ENCODE measurements at places on chromosomes 16 and 17.

DNA sequence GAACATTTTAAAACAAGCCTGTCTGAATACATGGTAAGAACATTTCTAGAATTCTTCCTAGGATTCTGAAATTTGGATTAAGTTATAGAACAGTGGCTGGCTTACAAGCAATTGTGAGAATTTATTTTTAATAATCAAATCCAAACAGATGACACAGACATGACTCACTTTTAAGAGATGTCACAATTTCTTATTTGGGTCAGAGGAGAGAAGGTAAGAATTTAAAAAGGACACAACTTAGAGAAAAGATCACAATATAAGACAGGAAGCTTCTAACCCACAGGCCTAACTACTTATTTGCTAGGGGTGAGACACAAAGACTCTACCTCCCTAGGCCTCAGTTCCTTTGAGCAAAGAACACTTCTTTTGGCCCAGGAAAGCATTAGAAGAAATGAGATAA is 32.7 kb downstream of the ZZEF1 start:
- no peak for DNase-seq

GRCh38 chr17:34371405-34372100 is 8.5 kb upstream of the CCL1 start:
- no peak for DNase-seq

- no peak for DNase-seq
Measured at GRCh38 chr17:2911755-2912111, 115.5 kb downstream of the RAP1GAP2 start.

GRCh38 chr17:59669411-59669810 is 37.8 kb downstream of the PTRH2 start:
- no peak for DNase-seq

DNA sequence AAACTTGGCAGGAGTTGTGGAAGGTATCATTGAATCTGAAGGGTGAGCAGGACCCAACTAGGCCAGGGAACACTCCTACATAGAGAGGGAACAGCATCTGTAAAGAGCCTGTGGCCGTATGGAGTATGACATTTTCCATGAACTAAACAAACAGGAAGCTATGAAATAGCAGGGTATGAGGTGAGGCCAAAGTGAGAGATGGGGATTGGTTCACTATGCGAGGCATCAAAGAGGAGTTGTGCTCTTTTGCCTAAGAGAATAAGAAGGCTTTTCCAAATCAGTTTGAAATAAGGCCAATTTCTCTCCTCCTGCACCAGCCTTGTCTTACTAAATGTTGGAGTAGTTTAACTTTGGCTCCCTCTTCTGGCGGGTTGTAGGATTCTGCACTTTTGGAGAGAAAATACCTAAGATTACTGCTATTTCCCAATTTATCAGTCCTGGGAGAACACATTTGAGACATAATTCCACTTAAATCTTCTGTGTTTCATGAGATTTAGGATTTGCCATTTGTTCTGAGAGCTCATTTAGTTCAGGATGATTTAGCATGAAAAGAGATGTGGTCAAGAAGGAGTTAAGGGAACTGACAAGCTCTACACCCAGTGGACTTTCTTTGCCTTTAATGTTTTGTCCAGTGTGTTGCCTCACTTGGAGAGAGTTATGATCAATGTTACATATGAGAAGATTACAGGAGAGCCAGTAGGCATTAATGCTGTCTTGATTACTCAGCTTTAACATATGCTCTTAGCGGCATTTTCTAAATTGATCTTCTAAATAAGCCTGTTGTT is 55.4 kb downstream of the TNRC6C start:
- DNase-seq: peak; percentile 65

- DNase-seq: no peak
Measured at GRCh38 chr16:556474-557173, 3.6 kb upstream of the PRR35 start.

DNA sequence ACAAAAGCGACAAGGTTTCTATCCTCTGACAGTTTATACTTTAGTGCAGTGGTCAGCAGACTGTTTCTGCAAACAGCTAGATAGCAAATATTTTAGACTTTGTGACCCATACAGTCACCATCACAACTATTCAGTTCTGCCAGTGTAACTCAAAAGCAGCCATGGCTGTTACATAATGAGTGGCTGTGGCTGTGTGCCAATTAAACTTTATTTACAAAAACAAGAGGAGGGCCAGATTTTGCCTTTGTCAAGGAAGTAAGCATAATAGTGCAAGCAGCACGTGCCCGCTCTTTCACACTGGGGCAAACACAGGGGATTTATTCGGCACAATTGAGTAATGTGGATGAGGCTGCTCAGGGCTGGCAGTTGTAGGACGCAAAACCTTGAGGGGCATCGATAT is 551.5 kb downstream of the MAF start:
- DNase-seq: no peak

GRCh38 chr16:47461598-47462266 is 601 bp downstream of the PHKB start:
- DNase-seq: peak; percentile 11

DNA sequence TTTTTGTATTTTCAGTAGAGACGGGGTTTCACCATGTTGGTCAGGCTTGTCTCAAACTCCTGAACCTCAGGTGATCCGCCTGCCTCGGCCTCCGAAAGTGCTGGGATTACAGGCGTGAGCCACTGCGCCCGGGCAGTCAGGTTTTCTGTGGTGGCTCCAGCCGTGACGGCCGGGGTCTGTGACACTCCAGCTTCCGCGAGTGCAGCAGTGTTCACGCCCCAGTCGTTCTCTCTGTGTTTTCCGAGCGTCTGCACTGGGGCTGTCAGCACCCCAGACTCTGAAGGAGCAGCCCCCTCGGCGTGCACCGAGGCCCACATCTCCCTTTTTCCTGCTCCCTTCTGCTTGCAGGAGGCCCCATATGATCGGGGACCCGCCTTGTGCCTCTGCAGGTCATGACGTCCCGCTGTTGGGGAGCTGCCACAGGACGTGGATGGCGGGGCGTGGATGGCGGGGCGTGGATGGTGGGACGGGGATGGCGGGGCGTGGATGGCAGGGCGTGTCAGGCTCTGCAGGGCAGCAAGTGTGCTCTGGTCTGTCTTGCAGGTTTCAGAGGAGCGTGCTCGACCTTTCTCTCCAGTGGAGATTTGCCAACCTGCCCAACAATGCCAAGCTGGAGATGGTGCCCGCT is 5.7 kb downstream of the ASPSCR1 start:
- no peak for DNase-seq

- no peak for DNase-seq
Measured at GRCh38 chr17:4307179-4307930, 43.6 kb upstream of the ANKFY1 start.

GRCh38 chr16:88351491-88352101 is 31.2 kb upstream of the ZNF469 start:
- DNase-seq: no peak

GRCh38 chr16:5015351-5015750 is 18.4 kb downstream of the NAGPA start:
- DNase-seq: no peak

DNA sequence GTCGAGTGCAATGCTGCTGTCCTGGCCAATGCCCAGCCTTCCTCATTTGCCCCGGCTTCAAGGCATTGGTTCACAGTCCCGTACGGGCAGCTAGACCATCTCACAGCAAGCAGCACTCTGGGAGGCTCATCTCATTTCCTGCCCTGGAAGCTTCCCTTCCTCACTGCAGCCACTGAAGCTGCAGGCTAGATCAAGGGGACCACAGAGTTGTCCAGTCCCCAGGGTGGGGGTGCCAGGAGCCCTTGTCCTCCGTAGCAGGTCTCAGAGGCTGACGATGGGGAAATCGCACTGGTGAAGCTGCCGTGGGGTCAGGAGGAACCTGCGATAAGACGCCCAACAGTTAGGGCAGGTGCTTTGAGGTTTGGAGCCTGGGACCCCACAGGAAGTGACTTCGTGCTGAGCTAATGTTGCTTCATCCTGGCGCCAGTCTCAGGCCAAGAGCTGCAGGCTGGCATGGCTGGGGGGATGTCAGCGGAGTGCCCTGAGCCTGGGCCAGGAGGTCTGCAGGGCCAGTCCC is at the start of gene SPNS3:
Gene SPNS3 (plus strand): TSS at position 426 of the 517 bp plus-strand sequence. CDS start 28 bp downstream, at position 454.
- peak; percentile 24 for DNase-seq

DNA sequence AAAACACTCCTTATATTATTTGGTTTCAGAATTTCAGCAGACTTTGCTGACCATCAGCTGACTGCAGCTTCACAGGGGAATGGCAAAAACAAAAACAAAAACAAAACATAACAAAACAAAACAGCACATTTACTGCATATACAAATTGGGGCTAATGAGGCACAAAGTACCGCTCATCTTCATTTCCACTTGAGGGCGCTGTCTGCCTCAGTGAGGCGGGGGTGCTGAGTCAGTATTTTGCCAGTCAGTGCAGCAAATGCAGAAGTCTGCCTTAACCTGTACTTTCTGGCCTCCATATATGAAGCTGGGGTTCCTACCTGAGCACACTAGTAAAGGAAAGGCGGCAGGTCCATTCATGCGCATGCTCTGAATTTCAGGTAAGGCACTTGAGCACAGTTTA is 13.5 kb upstream of the DYNLRB2 start:
- DNase-seq: peak; percentile 64

GRCh38 chr17:78805301-78805700 is 23.2 kb upstream of the CYTH1 start:
- peak; percentile 79 for DNase-seq

- no peak for DNase-seq
Measured at GRCh38 chr17:53428913-53429312, 393.8 kb upstream of the KIF2B start.

GRCh38 chr17:51706093-51706492 is 445.7 kb downstream of the UTP18 start:
- no peak for DNase-seq

DNA sequence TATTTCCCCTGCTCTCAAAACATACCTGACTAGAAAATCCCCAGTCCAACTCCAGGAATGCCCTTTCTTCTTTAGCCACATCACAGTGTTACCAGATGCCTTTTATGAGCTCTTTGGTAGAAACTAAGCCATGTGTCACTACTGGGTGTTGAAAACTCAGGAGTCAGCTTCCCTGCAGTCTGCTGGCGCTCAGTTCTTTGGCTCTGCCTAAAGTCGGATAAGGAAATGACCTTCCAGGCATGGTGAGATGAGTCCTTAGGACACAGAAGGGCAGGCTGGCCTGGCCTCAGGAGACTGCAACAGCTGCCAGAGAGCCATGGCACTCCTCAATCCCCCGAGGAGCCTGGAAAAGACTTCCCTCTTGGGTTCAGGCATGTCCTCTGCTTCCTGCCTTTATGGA is 89.1 kb downstream of the CDH13 start:
- no peak for DNase-seq

- no peak for DNase-seq
Measured at GRCh38 chr16:26197707-26198106, 505.9 kb downstream of the HS3ST4 start.

DNA sequence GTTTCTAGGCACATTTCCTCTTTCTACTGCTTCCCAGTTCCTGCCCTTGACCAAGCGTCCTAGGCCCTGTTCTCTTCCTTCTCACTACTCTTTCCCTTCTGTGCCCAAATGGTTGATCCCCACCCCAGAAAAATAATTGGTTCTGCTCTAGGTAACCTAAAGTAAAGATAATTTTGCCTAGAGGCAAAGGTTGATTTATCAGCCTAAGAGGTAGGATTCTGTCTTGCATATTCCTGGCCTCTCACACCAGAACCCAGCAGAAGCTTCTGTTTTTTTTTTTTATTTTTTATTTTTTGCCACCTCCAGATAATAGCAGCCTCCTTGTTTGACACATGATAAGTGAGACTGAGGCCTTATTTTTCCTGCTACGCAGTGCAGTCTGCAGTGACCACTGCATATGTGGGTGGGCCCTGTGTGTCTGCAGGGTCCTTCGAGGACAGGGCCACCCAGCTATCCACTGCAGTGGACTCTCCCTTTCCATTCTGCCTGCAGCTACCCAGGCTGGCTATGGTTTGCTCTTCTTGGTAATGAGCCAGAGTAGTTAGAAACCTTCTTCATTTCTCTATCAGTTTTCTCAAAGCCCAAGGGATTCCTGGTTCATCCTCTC is 701 bp downstream of the PIPOX start:
- no peak for DNase-seq

- DNase-seq: no peak
Measured at GRCh38 chr17:6163612-6164333, 93.6 kb downstream of the WSCD1 start.

DNA sequence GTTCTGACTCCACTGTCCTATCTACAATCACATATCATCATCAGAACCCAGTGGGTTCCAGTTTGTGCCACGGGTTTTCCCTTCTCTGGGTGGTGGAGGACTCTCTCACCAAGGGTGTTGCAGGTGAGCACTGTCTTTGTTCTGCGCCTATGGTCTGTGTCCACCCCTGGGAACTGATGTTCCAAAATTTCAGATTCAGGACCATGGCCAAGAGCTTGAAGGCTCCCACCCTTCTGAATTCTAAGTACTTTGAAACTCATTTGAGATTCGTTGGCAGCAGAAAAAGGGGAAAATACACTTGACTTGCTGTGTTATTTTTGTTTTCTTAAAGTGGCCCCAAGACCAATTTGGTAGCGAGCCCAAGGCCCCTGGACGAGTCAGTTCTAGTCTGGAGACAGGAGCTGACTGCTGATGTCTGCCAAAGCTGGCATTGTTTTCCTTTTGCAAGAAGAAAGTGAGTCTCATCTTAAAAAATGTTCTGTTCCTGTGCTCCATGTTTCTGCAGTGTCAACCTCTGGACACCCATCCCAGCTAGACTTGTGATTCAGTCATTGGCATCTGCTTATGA is 310.9 kb downstream of the HAPSTR1 start:
- DNase-seq: no peak

- no peak for DNase-seq
Measured at GRCh38 chr16:10641953-10642949, 52.5 kb downstream of the TEKT5 start.

- DNase-seq: peak; percentile 17
Measured at GRCh38 chr16:50602531-50603205, 54.5 kb downstream of the NKD1 start.

- DNase-seq: no peak
Measured at GRCh38 chr17:82894389-82894788, 54.6 kb upstream of the ZNF750 start.

- no peak for DNase-seq
Measured at GRCh38 chr17:44593156-44593555, 35.9 kb downstream of the FZD2 start.

Measured in stimulated activated CD4-positive, alpha-beta T cell treated with anti-CD3 and anti-CD28 coated beads, Interleukin-4, amount 100 ng/mL, for 24 hours (primary cell).